CD14-positive monocyte (primary cell): ENCODE measurements at places on chromosomes 5 and 9. TPM values are rescaled to one million over a fixed set of nuclear protein-coding genes. Genes with fewer than 3 reads are reported as not detected.

DNA sequence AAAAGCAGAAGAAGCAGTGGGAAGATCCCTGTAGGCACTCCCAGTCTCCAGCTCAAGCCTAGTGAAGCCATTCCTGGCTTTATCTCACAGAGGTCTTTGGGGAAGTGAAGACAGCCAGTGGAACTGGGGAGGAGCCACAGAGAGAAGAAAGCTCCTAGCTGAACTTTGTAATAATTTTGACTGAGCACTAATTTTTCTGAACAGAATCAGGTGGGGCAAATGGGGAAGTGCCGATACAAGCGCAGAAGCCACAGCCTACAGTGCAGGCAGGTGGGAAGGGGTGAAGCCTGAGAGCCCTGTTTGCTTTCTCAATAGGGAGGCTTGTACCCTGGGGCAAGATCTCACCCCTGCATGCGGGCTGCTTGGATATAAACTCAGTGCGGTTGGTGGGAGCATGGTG lies 48.4 kb upstream of the SNAPC3 start:
- no peaks in the 10 kb centered on the region for H3K36me3 ChIP-seq
- no peaks in the 10 kb centered on the region for H3K27me3 ChIP-seq
- H3K27ac ChIP-seq: no peak overlapping the region
- H3K4me1 ChIP-seq: no peaks in the 10 kb centered on the region
- DNase-seq: no peak

The SPINK1 gene
- not detected in 2 replicates for polyA plus RNA-seq

- H3K4me3 ChIP-seq: no peak overlapping the region
- DNase-seq: no peak
- no peaks in the 10 kb centered on the region for H3K36me3 ChIP-seq
- no peaks in the 10 kb centered on the region for H3K4me1 ChIP-seq
These were observed 63.6 kb downstream of the PIP5K1B start for GRCh38 chr9:68768619-68769018.

DNA sequence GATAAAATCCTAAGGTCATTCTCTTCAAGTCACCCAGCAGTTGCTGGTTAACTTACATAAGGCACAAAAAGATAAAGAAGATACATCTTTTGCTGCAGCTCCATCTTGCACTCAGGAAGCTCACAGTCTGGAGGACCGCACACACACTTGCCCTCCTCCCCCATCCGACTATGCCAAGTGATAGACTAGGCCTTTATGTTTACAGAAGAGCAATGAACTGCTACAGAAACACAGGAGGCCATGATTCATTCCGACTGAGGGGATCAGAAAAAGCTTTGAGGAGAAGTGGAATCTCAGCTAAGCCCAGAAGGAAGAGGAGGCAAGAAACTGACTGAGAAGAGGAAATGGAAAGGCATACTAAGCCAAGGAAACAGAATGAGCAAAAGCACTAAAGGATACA lies 17.4 kb downstream of the NRG2 start:
- no peak for DNase-seq
- no peak overlapping the region for H3K4me3 ChIP-seq
- H3K27me3 ChIP-seq: peaks cover 30% of the 10 kb centered on the region

- no peaks in the 10 kb centered on the region for H3K36me3 ChIP-seq
- no peaks in the 10 kb centered on the region for H3K4me1 ChIP-seq
- no peak overlapping the region for H3K4me3 ChIP-seq
- no peaks in the 10 kb centered on the region for H3K27me3 ChIP-seq
- H3K27ac ChIP-seq: no peak overlapping the region
These were observed 83.0 kb downstream of the CMYA5 start for GRCh38 chr5:79772651-79773050.

DNA sequence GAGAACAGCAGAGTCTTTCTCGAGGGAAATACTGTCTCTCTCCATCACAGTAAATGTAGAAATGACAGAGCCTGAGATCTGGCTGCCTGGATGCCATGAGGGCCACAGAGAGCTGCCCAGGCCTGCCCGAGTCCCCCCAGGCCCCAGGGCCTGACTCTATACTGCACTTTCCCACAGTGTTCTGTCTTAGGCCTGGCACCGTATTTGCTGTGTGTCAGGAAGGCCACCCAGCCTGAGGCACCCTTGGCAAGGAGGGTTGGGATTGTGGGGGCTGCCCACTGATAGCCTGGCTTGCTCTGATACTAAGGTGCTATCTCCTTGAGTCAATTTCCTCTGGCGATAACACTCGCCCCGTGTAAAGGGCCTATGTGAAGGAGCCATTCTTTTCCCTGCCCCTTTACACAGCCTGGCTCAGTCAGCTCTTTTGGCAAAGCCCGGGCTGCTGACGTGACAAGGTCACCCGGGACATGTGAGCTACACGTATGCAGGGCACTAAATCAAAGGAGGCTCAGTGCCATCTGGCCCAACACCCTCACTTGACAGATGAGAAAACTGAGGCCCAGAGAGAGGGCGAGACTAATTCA lies 630.1 kb upstream of the KLF4 start:
- H3K36me3 ChIP-seq: no peaks in the 10 kb centered on the region
- H3K4me1 ChIP-seq: no peaks in the 10 kb centered on the region
- no peak overlapping the region for H3K27ac ChIP-seq

DNA sequence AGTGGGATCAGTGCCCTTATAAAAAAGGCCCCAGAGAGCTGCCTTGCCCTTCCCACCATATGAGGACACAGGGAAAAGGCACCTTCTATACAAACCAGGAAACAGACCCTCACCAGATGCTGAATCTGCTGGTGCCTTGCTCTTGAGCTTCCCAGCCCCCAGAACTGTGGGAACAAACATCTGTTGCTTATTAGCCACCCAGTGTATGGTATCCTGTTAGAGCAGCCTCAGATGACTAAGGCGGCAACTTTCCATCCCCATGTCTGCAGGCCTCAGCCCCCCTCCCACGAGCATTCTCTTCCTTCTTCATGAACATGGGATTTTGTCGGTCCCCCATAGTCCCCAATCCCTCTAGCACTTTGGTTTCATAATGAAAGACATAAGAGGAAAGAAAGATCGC lies 202.5 kb upstream of the GAS1 start:
- no peak overlapping the region for H3K27ac ChIP-seq
- no peak for DNase-seq
- peaks cover 10% of the 10 kb centered on the region for H3K27me3 ChIP-seq

DNA sequence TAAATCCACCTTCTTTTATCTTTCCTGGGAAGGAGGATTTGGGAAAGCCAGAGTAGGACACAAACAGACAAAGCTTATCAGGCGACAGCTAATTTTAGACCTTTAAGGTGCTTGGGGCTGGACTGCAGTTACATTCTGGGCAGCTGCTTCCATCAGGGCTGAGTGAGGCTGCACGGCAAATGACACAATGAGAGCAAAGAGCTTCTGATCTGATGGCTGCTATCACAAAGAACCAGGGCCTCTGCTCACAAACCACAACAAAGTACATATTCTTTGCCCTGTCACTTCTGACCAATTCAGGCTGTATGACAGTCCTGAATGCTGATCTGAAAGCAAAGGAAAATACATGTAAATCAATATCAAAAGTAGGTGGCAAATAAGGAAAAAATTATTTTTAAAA lies 93.1 kb downstream of the MRPS27 start:
- H3K36me3 ChIP-seq: peaks cover 82% of the 10 kb centered on the region
- H3K27ac ChIP-seq: no peak overlapping the region
- DNase-seq: no peak
